ENCODE measurements at places on chromosomes 2 and 18.

DNA sequence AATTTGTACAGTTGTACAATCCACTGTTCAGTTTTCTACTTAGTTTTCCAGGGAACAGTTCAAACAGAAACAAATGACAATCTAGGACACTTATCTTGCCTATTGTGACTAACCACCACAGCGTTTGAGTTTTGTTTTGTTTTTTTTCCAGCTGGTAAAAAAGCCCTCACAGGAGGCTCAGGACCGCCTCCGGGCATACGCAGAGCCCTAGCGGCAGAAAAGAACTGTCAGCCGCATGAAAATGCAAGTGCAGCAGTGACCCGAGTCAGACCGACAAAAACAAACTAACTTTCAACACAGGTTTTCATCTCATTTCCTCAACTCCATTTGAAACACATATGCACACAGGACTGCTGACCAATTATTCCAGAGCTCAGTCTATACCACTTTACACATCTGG is 68.6 kb downstream of the STEAP3 start:
- no peak for DNase-seq

DNA sequence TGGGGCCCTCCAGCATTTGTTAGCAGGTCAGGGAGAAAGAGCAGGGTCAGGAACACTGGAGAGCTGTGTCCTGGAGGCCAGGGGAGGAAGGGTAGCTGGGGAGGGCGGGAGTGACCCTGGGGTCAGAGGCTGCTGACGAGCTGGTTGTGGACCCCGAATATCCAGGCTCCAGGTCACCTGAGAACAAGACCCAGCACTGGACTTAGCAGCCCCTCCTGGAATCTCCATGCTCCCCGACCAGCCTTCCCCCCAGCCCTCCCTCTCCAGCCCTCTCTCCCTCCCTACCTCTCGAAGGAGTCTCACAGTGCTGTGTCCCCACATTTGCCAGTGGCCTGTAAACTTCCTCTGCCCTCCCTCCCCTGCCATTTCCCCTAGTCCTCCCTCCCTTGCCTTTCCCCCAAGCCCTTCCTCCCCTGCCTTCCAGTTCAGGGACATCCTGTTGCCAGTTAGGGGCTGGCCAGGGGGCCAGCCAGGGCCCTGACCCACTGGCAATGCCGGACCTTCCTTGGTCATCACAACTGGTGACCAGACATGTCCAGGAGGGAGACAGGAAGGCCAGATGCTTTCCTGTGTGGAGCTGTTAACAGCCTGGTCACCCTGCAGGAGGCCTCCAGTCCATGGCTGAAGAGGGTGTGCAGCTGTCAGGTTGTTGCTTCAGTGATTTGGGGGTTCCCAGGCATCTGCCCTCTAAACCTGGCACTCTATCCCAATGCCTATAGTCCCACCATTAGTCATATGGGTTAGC is 50.0 kb upstream of the FAHD2A start:
- DNase-seq = peak; percentile 77

- no peak for DNase-seq
These were observed 1239.1 kb downstream of the LRP1B start for GRCh38 chr2:140891614-140892212.

DNA sequence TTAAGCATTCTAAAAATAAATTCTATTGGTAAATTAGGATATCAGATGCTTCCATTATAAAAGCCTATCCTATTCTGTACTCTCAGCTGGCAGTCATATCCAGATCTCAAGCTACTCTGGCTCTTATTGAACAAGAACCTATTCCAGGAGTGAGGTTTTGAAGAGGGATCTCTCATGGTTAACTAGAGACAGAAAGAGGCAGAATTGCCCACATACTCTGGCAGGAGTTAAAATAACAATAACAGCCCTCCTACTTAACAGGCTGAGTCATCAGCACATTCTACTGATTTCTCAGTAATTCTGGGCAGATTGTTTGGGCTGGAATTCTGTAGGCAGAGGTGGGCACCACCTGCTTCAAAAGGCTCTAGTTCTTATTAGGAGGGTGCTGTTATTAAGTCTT is 142.0 kb upstream of the UNC80 start:
- DNase-seq = no peak

GRCh38 chr2:240203031-240203787 is 62.8 kb upstream of the OTOS start:
- DNase-seq = peak; percentile 71

DNA sequence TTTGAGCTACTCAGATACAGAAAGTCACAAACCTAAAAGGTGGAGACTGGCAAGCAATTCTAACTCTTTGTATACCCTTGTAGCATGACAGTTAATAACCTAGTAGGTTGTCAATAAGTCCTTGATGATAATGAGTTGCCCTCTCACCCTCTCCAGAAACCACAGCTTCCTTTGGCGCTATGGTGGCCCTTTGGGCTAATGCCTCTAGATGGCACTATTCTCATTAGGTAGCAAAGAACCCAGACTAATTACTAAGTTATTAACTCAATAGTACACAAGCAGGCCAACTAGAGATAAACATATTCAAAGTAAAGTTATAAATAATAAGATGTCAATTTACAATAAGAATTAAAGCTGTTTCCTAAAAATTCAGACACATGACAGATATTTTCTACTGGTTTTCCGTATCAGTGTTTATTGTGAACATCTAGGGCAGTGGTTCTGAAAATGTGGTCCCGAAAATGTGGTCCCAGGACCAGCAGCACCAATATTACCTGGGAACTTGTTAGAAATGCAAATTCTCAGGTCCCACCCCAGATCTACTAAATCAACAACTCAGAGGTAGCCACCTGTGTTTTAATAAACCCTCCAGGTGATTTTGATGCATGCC is 41.1 kb downstream of the LDAH start:
- DNase-seq = no peak

- DNase-seq = peak; percentile 89
These were observed 14.8 kb upstream of the BIN1 start for GRCh38 chr2:127121776-127122176.

DNA sequence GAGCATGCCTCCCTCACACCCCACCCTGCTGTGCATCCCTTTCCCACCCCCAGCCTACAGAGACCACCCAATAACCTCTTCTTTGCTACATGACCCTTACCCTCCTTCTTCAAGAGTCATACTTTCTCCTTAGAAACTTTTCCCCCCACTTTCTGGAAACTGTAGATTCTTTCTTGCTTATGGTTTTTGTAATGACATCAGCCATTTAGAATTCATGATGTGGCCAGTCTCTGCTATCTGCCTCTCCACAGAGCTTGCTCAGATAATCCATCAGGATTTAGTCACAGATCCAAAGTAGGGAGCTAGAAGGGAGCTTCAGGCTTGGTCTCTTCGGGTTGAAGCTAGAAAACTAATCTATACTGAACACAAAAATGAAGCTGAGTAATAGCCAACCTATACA is 36.5 kb downstream of the GALM start:
- DNase-seq = no peak

- DNase-seq = no peak
These were observed 11.7 kb upstream of the TMEM37 start for GRCh38 chr2:119419803-119420508.

DNA sequence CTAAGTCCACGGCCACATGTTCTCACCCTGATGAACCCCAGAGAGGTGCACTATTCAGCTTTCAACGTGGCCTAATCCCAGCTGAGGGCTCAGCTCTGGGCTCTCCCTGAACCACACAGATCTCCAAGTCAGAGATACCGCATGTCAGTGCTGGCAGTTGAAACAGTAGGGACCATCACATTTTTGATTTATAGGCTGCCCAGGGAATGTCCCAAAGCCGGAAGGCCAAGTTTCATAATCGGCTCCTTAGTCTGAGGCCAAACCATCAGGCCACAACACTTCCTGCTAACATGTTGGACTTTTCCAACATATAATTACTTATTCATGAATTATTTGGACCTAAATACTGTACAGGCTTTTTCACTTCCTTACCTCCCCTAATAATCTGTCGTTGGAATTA is 91.9 kb upstream of the KLHL29 start:
- no peak for DNase-seq

DNA sequence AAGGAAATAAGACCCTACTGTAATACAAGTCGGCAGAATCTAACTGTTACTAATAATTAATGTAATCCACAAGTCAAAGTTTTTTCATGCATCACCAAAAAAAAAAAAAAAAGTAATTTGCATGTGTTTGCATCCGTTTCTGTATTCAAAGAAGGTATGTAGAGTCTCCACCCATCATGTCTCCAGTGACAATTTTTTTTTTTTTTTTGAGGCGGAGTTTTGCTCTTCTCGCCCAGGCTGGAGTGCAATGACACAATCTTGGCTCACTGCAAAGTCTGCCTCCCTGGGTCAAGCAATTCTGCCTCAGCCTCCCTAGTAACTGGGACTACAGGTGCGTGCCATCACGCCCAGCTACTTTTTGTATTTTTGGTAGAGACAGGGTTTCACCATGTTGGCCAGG is 24.2 kb upstream of the NFU1 start:
- no peak for DNase-seq

- no peak for DNase-seq
These were observed 25.8 kb downstream of the PARD3B start for GRCh38 chr2:204571041-204571440.

DNA sequence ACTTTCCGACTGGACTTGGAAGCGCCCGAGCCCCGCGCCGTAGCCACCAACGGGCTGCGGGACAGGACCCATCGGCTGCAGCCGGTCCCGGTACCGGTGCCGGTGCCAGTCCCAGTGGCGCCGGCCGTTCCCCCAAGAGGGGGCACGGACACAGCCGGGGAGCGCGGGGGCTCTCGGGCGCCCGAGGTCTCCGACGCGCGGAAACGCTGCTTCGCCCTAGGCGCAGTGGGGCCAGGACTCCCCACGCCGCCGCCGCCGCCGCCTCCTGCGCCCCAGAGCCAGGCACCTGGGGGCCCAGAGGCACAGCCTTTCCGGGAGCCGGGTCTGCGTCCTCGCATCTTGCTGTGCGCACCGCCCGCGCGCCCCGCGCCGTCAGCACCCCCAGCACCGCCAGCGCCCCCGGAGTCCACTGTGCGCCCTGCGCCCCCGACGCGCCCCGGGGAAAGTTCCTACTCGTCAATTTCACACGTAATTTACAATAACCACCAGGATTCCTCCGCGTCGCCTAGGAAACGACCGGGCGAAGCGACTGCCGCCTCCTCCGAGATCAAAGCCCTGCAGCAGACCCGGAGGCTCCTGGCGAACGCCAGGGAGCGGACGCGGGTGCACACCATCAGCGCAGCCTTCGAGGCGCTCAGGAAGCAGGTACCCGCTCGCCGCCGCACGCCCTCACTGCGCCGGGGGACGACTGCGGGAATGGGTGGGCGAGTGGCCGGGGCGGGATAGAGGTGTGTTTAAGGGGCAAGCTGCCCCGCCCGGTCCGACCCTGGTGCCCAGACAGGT is 713 bp downstream of the ATOH8 start:
- no peak for DNase-seq

DNA sequence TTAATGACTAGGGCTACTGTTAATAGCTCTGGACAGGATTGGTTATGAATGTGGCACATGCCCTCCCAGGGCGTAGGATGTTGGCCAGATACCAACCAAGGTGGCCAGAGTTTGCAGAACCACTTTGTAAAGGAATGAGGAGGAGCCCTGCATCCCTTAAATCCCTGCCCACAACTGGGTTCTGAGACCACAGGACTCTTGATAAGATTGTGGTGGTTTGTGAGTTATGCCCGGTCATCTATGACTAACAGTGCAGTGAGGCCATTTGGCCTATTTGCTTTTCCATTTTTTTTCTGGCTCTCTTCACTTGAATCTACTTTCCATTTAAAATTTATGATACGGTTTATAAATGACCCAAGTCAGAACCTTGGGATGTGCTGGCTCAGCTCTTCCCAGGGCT is 294.5 kb downstream of the PRKCE start:
- DNase-seq = no peak

GRCh38 chr18:38576349-38576748 is 1010.8 kb upstream of the CELF4 start:
- no peak for DNase-seq

DNA sequence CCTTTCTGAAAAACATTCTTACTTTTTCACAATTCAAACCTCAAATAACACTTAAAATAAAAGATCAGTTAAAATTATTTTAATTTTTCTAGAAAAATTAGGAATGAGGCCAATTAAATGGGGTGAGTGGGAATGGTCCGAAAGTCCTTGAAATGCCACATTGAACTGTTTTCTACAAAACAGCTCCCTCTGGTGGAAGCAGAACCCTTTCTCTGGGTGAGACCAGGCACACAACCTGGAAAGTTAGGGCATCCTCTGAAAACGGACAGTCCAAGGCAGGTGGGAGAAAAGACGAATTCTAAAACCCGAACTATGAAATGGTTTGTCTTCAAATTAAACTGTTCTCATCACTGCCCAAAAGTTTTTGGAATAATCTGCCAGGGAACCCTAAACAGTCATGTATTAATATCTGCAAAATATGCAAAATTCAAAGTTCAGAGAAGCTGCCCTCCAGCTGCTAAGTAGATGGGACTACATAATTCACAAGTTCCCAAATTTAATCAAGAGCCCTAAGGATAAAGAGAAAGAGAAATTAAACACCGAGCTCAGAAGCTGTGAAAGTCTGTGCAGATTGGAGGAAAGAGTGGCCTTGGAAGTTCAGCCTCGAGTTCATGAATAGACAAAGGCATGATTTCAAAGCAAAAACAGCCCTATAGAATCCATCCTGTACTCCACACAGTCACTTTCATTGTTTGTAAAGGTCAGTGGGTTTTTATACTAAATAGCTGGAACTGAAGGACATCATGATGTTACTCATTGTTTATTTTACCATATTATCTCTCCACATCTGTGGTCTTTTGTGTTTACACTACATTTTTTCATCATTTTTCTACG is 108.3 kb downstream of the PIEZO2 start:
- DNase-seq = no peak

GRCh38 chr18:35971661-35972196 is 750 bp upstream of the RMP24 start:
- DNase-seq = no peak

GRCh38 chr2:32711908-32712501 is 84.2 kb downstream of the TTC27 start:
- no peak for DNase-seq

- DNase-seq = no peak
These were observed 132.2 kb downstream of the TDRD15 start for GRCh38 chr2:21256006-21256405.

- no peak for DNase-seq
These were observed 58.2 kb downstream of the TWSG1 start for GRCh38 chr18:9392726-9393125.
